ENCODE measurements at places on chromosomes 6 and 20. TPM values are rescaled to one million over a fixed set of nuclear protein-coding genes. Genes with fewer than 3 reads are reported as not detected.

EMILIN3 gene
- 0.27 TPM for total RNA-seq

- DNase-seq: no peak
Observed at GRCh38 chr6:133896344-133896721, 7.4 kb downstream of the TCF21 start.

DNA sequence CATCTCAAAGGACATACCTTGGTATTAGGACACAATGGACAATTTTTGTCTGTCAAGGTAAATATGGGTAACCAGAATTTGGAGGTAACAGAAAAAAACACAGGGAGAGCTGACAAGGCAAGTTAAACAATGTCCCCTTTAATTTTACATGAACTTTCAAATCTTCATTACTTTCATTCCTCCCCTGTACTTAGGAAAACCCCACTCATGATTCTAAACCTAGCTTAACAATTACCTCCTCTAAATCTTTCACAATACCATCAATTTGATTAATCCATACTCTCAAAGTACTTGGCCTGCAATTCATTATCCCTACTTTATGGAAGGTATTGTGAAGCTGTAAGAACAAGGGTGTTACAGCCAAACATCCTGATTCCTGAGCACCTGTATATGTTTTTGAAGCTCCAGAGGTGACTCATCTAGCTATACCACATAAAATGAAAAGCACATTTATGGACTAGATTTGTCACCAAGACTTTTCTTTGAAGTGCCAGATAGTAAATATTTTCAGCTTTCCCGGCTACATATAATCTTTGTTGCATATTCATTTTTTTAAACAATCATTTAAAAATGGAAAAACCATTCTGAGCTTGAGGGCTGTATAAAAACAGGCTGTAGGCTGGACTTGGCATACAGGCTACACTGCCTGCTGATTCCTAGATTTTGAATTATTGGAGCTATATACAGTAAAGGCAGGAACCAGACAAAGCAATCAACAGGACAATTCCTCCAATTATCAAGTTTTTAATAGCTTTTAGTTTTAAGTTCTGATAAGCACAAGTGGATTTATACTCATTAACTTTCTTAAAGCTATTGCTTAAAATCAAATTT lies 22.9 kb downstream of the DEK start:
- DNase-seq: no peak

DNA sequence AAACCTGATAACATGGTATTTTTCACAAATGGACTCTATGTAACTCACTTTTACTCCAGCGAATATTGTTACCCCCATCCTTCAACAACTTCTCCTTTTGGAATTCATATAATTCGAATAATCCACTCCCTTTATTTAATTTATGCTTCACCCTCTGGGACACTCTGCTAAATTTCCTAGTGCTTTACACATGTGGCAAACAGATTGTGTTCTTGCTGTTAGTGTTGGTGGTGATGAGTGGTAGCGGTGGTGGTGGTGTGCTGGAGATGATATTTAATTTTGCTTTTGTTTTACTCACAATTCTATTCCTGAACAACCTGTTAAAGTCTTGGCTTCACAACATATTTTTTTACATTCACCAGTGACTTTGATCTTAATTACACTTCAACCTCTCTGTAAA lies 32.8 kb downstream of the HTR1B start:
- no peak for DNase-seq

- no peak for DNase-seq
Observed at GRCh38 chr6:20509212-20509611, 25.0 kb upstream of the CDKAL1 start.

DNA sequence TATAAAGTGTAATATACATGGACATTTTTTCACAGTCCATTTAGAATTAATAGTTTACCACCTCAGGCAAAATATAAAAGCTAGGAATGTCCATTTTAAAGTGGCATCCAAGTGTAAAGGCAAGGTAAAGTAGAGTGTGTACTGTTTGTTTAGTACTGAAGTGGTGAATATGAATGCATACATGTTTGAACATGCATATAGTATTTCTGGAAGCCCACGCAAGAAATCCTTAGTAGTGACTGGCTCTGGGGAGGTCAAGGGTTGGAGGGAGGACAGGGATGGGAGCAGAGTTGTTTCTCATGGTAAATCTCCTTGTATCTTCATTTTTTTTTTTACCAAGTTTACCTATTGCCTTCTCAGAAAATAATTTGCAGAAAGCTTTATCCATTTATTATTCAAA lies 129.2 kb downstream of the UNC5CL start:
- DNase-seq: no peak

DNA sequence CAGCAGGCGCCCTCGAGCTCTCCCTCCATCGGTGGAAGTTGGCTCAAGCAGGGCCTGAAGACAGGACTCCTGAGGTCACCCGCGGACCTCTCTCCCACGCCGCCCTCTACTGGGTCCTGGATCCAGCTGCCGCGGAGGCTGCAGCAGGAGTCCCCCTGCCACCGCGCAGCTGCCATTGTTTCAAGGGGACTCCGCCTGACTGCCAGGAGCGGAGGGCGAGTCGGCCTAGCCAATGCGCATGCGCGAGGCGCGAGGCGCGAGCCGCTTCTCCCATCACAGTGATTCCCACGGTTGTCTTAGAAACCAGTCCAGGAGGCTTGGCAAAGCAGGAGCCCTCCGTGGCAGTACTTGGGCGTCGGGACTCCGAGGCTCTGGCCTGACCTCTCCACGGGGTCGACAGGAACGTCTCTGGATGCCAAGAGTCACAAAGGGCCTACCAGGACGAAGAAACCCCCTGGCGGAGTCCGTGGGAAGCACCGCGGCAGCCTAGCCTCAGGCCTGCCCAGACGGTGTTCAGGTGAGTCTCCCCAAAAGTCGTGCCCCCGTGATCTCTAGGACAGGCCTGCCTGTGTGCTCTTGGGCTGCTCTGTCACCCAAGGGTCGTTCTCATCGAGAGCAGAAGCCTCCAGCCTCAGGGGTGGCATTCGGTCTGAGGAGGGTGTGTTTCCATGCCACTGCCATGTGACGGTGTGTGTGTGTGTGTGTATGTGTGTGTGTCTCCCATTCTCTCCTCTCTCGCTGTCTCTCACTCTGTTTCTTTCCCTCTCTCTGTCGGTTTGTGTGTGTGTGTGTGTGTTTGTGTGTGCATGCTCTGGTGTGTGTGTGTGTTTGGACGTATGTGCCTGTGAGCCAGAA lies 290.6 kb upstream of the ZNF337 start:
- DNase-seq: no peak

DNA sequence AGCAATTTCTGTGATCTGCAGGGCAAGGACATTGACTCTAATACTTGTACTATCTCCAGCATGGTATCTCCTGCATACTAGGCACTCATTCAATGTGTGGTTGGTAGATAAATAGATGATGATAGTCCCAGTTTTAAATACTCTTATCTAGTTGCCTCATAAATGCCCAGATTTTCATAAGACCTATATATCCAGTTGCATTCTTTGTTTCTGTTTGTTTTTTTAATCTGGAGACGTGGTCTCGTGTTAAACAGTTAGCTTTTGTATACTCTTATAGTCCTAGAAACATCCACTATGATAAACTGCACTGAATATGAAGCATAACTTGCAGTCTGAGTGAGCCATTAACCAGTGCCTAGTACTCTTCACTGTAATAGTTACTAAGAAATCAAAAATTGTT lies 35.5 kb upstream of the SUMO4 start:
- DNase-seq: no peak
